Gastroesophageal sphincter (tissue), 4 donors: ENCODE measurements at places on chromosomes 13 and 19. TPM values are rescaled to one million over a fixed set of nuclear protein-coding genes. Genes with fewer than 3 reads are reported as not detected.

DNA sequence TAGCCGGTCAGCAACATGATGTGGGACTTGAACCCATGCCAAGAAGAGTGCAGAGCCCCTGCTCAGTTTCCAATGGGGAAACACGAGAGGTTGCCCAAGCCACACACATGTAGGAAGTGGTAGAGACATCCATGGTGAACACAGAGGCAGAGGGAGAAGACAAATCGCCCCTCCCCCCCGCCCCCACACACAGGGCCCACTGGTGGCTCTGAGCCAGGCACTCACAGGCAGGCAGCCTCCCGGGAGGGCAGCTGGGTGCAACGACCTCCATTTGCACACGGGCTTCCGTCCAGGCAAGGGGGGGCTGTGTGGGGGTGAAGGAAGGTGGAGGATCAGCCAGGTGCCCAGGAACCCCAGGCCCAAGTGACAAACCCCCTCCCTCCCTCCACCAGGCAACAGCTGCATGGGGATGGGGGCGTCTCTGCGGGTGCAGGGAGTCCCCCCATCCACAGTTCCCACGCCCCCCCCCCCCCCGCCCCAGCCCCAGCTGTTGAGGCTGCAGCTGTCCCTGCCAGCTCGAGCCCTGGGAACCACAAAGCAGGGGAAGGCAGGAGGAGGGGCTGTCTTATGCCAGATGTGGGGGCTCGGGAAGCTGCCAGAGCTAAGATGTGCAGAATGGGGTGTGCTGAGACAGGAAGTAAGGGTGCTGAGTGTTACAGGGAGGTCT is 3.4 kb downstream of the NOTCH3 start:
- ATAC-seq, result no peak

GRCh38 chr19:11673608-11674041 is 65.1 kb downstream of the ZNF823 start:
- ATAC-seq, result peak; percentile 85

- ATAC-seq, result no peak
Observed at GRCh38 chr19:17590866-17591265, 35.4 kb downstream of the COLGALT1 start.

- no peak for ATAC-seq
Observed at GRCh38 chr19:28210886-28211285, 1002.1 kb downstream of the UQCRFS1 start.

- ATAC-seq, result no peak
Observed at GRCh38 chr13:36082396-36082795, 48.8 kb downstream of the DCLK1 start.

DNA sequence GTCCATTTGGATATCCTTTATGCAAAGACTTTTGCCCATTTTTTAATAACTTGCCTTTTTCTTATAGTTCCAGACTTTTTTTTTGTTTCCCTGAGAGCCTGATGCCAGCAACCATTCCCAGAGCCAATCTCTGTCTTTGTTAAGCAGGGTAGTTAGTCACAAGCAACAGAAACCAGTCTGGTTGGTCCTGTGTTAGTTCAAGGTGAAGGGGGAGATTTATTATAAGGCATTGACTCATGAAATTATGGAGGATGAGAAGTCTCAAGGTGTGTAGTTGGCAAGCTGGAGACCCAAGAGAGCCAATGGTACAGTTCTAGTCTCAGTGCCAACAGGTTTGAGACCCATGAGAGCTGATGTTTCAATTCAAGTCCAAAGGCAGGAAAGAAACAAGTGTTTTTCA is 33.0 kb downstream of the GPR12 start:
- ATAC-seq, result no peak

DNA sequence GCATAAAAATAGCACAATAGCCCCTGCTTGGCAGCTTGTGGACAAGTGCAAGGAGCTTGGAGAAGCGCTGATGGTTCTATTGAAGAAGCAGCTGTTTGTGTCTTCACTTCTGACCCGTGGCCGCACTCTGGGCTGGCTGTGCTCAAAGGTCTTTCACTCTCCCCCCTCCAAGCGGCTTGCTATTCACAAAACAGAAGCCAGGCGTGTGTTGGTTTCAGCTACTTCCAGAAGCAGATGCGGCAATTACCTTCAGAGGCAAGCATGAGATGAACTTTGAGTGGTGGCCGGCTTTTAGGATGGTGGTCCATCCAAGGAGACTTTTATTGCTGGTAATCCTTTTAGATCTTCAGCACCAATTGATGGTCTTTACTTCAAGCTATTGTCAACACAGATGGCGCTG is 188.5 kb upstream of the ARGLU1 start:
- no peak for ATAC-seq

GRCh38 chr13:98691360-98691759 is 61.1 kb downstream of the SLC15A1 start:
- ATAC-seq, result no peak

DNA sequence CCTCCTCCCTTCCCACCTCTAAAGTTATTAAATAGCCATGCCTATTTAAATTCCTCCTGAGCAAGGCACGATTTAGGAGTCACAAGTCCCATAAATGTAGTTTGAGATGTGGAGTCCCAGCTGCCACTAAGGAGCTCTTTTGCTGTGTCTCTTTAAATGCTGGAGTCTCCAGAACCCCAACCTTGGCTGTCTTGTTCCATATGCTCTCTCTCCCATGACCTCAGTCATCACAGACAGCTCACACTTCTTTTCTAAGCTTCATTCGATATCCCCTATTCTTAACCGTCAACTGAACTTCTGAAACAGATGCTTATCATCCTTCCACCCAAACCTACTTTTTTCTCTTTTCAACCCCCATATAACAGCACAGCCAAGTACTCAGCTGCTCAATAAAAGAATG is 197.1 kb downstream of the VWA8 start:
- no peak for ATAC-seq

DNA sequence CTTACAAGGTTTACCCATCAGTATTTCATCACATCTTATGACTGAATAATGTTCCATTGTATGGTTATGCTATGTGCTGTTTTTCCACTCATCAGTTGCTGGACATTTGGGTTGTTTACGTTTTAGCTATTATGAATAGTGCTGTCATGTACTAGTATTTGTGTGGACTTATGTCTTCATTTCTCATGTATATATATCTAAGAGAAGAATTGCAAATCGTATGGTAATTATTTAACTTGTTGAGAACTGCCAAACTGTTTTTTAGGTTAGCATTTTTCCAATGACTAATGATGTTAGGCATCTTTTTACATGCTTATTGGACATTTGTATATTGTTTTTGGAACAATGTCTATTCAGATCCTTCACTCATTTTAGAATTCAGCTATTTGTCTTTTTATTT is 368.3 kb downstream of the LMO7 start:
- no peak for ATAC-seq

DNA sequence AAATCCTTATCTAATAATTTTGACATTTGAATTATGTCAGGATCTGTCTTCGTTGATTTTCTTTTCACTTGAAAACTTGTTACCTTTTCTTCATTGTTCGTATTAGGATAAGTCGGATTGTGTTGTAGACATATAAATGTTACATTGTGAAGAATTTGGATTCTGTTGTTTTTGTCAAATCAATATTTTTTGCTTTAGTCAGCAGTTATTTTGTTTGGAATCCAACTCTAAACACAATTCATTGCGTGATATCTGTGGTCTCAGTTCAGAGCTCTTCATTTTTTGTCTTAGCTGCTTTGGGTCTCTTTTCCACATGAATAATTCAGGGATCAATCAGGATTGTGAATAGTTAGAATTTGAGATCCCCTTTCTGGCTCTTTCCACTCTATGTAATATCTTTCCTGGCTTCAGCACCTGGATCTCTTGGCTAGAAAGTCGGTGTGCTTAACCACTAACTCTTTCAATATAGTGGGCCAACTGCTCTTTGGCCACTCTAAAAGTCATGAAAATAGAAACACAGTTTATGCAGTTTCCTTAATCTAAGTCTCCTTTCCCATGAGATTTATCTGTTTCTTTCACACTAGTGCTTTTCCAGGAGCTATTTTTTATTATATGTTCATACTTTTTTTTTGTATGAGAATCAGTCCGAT is 2494.2 kb upstream of the PCDH20 start:
- no peak for ATAC-seq

DNA sequence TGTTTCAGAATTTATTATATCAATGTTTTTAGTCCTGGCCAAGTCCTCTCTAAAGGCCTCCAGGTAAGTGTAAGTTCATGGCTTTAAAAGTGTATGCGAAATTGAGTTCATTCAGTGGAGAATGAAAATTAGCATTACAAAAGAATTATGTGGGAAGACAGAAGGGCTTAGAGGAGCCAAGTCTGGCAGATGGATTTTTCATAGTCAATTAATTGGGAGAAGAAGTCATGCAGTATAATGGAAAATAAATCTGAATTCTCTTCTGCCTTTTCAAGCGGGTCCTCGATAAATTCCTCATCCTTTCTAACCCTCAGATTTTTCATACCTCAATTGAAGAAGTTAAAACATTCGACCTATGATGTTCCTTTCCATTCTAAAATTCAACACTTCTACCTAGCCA is 394.2 kb downstream of the ITGBL1 start:
- ATAC-seq, result no peak

DNA sequence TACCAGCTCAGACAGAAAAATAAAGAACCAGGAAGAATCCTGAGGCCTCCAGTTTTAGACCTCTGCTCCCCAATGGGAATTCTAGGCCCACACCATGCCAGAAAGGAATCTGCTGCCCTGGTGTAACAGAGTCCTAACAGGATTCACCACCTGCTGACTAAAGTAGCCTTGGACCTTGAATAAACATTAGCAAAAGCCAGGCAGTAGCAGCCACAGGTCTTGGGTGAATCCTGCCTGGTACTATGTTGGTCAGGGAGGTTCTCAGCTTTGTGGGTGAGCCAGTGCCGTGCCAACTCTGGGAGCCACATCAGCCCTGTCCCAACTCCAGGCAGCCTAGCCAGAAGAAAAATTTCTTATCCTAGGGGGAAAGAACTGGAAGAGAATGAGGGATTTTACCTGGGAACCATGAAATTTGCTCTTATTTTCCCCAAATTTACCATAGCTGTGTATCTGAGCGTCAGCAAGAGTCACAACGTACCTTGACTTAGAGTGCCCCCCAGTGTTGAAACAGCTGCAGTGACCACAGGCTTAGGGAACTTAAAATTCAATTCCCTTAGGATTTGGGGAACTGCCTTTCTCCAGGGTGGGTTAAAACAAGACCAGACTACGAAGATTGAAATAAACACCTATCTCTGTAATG is 1895.6 kb upstream of the PRR20A start:
- ATAC-seq, result no peak

DNA sequence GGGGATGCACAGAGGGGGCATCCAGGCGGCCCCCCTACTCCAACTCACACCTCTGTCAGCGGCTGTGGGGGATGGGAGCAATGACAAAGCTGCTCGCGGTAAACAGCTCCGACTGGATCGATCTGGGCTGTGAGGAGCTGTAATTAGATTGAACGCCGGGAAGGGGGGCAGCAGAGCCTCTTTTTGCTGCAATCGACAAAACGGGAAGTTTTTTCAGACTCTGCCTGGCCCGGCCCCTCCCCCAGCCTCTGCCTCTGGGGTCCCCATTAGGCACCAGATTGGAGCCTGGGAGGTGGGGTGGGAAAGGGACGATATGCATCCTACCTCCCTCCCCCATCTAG is 16.3 kb downstream of the ONECUT3 start:
- no peak for ATAC-seq

GRCh38 chr13:62324842-62325241 is 909.2 kb upstream of the PCDH20 start:
- no peak for ATAC-seq

DNA sequence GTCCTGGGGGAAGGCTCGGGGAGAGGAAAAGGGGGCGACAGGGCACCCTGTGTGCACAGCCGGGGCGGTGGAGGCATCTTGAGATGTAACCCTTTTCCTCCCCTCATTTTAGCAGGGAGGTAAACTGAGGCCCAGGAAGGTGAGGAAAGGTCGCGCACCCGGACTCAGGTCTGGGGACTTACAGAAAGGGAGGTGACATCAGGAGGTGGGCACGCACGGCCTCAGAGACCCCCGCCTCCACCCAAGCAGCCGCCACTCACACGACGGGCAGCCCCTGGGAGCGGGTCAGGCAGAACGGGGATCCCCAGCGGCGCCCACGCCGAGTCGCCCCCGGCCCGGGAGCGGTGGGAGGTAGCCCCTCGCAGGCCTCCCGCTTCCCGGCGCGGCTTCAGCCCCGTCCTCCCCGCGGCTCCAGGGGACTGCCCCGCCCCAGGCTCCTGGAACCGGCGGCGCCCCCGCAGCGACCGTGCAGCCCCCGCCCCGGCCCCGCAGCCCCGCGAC is 477 bp downstream of the PIP5K1C start:
- ATAC-seq, result peak; percentile 3

DNA sequence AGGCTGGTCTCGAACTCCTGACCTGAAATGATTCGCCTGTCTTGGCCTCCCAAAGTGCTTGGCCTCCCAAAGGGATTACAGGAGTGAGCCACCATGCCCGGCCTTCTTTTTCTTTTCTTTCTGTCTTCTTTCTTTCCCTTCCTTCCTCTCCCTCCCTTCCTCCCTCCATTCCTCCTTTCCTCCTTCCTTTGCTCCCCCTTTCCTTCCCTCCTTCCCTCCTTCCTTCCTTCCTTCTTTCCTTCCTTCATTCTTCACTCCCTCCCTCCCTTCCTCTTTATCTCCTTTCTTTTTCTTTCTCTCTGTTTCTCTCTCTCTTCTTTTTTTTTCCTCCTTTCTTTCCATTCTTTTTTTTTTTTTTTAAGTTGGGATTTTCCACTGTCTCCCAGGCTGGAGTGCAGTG is 12.1 kb downstream of the C3 start:
- ATAC-seq, result no peak

DNA sequence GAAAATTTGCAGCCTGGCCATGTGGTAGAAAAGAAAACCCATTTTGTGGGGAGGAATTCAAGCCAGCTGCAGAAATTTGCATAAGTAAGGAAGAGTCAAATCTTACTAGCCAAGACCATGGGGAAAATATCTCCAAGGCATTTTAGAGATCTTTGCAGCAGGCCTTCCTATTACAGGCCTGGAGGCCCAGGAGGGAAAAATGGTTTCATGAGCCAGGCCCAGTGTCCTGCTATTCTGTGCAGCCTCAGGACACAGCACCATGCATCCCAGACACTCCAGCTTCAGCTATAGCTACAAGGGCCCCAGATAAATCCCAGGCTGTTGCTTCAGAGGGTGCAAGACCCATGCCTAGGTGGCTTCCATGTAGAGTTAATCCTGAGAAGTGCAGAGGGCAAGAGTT is 1590.1 kb upstream of the PRR20A start:
- no peak for ATAC-seq

GRCh38 chr13:60509601-60510386 is 112.8 kb downstream of the TDRD3 start:
- ATAC-seq, result no peak

GRCh38 chr19:50427997-50428425 is 4.7 kb upstream of the MYBPC2 start:
- ATAC-seq, result peak; percentile 80

C1QTNF9B gene
- total RNA-seq, result 0.37 TPM

ZNF726 gene
- total RNA-seq, result not detected

KIR2DL4 gene
- not detected for total RNA-seq

KCNRG gene
- 3.0 TPM for total RNA-seq

ALOX5AP gene
- total RNA-seq, result 33.4 TPM

MAST1 gene
- total RNA-seq, result not detected

FLT1 gene
- total RNA-seq, result 37.9 TPM

P2RY11 gene
- total RNA-seq, result 5.9 TPM

BCL3 gene
- total RNA-seq, result 13.2 TPM
